Upper lobe of right lung (tissue), 1 donor: ENCODE measurements at places on chromosomes 2 and 18. TPM values are rescaled to one million over a fixed set of nuclear protein-coding genes. Genes with fewer than 3 reads are reported as not detected.
A peak's percentile ranks its signal among the peaks of the same experiment; 100 is the strongest.

- no peak for DNase-seq
- H3K27me3 ChIP-seq, result no peaks in the 10 kb centered on the region
- no peak overlapping the region for H3K27ac ChIP-seq
- peaks cover 20% of the 10 kb centered on the region for H3K4me1 ChIP-seq
- H3K4me3 ChIP-seq, result no peak overlapping the region
Observed at GRCh38 chr2:20440001-20440560, 6.8 kb upstream of the RHOB start.

GRCh38 chr2:47221946-47222345, 66.8 kb upstream of the STPG4 start:
- H3K36me3 ChIP-seq, result no peaks in the 10 kb centered on the region
- no peak for DNase-seq
- no peak overlapping the region for H3K27ac ChIP-seq
- H3K4me3 ChIP-seq, result no peak overlapping the region
- H3K27me3 ChIP-seq, result no peaks in the 10 kb centered on the region

GRCh38 chr2:33673937-33674336, 74.8 kb upstream of the FAM98A start:
- no peaks in the 10 kb centered on the region for H3K4me1 ChIP-seq
- no peaks in the 10 kb centered on the region for H3K27me3 ChIP-seq
- DNase-seq, result no peak
- H3K27ac ChIP-seq, result no peak overlapping the region
- no peak overlapping the region for H3K4me3 ChIP-seq
- H3K36me3 ChIP-seq, result no peaks in the 10 kb centered on the region

DNA sequence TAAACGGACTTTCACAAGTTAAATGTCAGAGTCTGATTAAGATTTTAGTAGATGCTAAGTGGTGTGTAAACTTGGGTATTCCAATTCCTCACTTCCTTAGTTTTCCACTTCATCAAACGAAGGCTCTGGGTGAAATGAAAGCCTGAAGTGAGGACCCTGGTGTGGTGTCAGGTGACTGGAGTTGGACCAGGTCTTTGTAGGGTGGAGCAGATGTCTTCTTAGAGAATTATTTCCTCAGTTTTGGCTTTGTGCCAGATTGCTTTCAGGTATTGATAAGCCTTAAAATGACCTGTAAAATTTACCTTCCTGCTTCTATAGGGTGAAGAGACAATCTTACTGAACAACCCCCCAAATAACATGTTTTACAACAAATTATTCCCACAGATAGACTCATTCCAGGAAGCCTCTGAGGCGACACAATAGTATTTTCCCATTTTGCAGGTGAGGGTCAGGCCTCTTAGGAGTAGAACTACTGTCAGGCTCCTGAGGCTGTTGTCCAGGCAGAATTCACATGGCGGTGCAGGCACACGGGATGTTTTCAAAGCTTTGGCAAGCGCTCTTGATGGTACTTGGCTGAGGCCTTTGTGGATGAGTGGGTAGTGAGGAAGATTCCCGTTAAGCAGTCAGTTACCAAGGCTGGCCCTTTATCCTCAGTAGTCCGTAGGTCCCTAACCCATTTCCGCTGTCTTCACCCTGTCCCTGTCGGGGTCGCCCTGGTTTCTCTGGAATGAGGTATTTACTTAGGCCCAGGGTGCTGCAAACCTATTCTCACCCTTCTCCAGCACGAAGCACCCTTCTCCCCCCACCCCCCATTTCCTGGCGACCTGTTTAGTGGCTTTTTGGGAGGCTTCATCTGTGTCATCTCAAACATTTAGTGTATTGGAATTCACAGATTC, 6.6 kb downstream of the RPS7 start:
- no peak overlapping the region for H3K27ac ChIP-seq
- no peak overlapping the region for H3K4me3 ChIP-seq
- no peaks in the 10 kb centered on the region for H3K27me3 ChIP-seq
- peaks cover 75% of the 10 kb centered on the region for H3K36me3 ChIP-seq
- H3K4me1 ChIP-seq, result peaks cover 47% of the 10 kb centered on the region
- DNase-seq, result no peak

- H3K27ac ChIP-seq, result peak overlapping the region; percentile 84
- no peaks in the 10 kb centered on the region for H3K36me3 ChIP-seq
- peaks cover 66% of the 10 kb centered on the region for H3K4me1 ChIP-seq
- H3K4me3 ChIP-seq, result no peak overlapping the region
- H3K27me3 ChIP-seq, result no peaks in the 10 kb centered on the region
- no peak for DNase-seq
Observed at GRCh38 chr18:77061281-77061945, 71.2 kb downstream of the MBP start.

- no peaks in the 10 kb centered on the region for H3K27me3 ChIP-seq
- no peaks in the 10 kb centered on the region for H3K36me3 ChIP-seq
- DNase-seq, result no peak
- no peak overlapping the region for H3K4me3 ChIP-seq
- peaks cover 32% of the 10 kb centered on the region for H3K4me1 ChIP-seq
Observed at GRCh38 chr2:27798948-27799645, 27.6 kb downstream of the MRPL33 start.

GRCh38 chr2:120709608-120710041, 26.0 kb upstream of the GLI2 start:
- H3K27me3 ChIP-seq, result peaks cover 6% of the 10 kb centered on the region
- no peak overlapping the region for H3K4me3 ChIP-seq
- H3K36me3 ChIP-seq, result no peaks in the 10 kb centered on the region
- H3K4me1 ChIP-seq, result no peaks in the 10 kb centered on the region

The TDRD15 gene
- not detected for total RNA-seq

The LRP1B gene
- 0.12 TPM for total RNA-seq
